ENCODE measurements at places on chromosomes 2 and 18. TPM values are rescaled to one million over a fixed set of nuclear protein-coding genes. Genes with fewer than 3 reads are reported as not detected.

The GPR148 gene
- total RNA-seq, result not detected

The MERTK gene
- 4.8 TPM for total RNA-seq

The GNLY gene
- total RNA-seq, result not detected

The LRRTM1 gene
- 1.1 TPM for total RNA-seq

The VIT gene
- 0.15 TPM for total RNA-seq

The MAIP1 gene
- 32.3 TPM for total RNA-seq

The RASGRP3 gene
- total RNA-seq, result not detected

The SMC6 gene
- 40.3 TPM for total RNA-seq

The GPR17 gene
- 0.35 TPM for total RNA-seq

The CKAP2L gene
- total RNA-seq, result 18.8 TPM

The DSG1 gene
- not detected for total RNA-seq

The IL36G gene
- not detected for total RNA-seq

The LOXHD1 gene
- 0.11 TPM for total RNA-seq

The ADGRF3 gene
- total RNA-seq, result 0.09 TPM

The ST3GAL5 gene
- total RNA-seq, result 3.3 TPM

The TWIST2 gene
- 0.33 TPM for total RNA-seq

The SH3RF3 gene
- total RNA-seq, result 0.46 TPM

The PRKD3 gene
- 63.8 TPM for total RNA-seq

The AFF3 gene
- 0.22 TPM for total RNA-seq

The RBM44 gene
- total RNA-seq, result 0.22 TPM

The SMYD5 gene
- 45.2 TPM for total RNA-seq

The DES gene
- 3.0 TPM for total RNA-seq

The MGAT5 gene
- 31.6 TPM for total RNA-seq

The ITGB6 gene
- total RNA-seq, result not detected

The PMAIP1 gene
- 152 TPM for total RNA-seq

The C1QL2 gene
- total RNA-seq, result 0.81 TPM

The C18orf54 gene
- 23.2 TPM for total RNA-seq

The WDSUB1 gene
- 6.2 TPM for total RNA-seq

The TUBA4B gene
- not detected for total RNA-seq

The KCNK3 gene
- not detected for total RNA-seq

The CREG2 gene
- total RNA-seq, result 1.2 TPM

The IL1R1 gene
- 0.46 TPM for total RNA-seq

The OR6B2 gene
- not detected for total RNA-seq

The SERPINB12 gene
- total RNA-seq, result not detected

The HAAO gene
- 5.3 TPM for total RNA-seq

The REG1B gene
- total RNA-seq, result not detected

The ARHGEF33 gene
- total RNA-seq, result 0.92 TPM

The MAP3K19 gene
- not detected for total RNA-seq

The NCK2 gene
- 49.2 TPM for total RNA-seq

The FKBP1B gene
- total RNA-seq, result 59.7 TPM

The HNMT gene
- total RNA-seq, result 1.3 TPM

The PSTPIP2 gene
- total RNA-seq, result 3.6 TPM
